ENCODE measurements at places on chromosomes 4 and X. TPM values are rescaled to one million over a fixed set of nuclear protein-coding genes. Genes with fewer than 3 reads are reported as not detected.

The SMIM10L2A gene
- polyA plus RNA-seq = 0.46 TPM

The RNF212 gene
- polyA plus RNA-seq = 4.4 TPM

The FAM47E gene
- 0.64 TPM for polyA plus RNA-seq

The ETDB gene
- not detected for polyA plus RNA-seq

The SSX4 gene
- not detected for polyA plus RNA-seq

The TMEM31 gene
- polyA plus RNA-seq = not detected

The SYTL4 gene
- not detected for polyA plus RNA-seq

The KDR gene
- not detected for polyA plus RNA-seq

The CENPVL3 gene
- not detected for polyA plus RNA-seq

The BEX5 gene
- 11.1 TPM for polyA plus RNA-seq

The JCHAIN gene
- 2.7 TPM for polyA plus RNA-seq

The RNF128 gene
- polyA plus RNA-seq = not detected

The RUFY3 gene
- 8.6 TPM for polyA plus RNA-seq

The FAM149A gene
- polyA plus RNA-seq = 0.18 TPM

The ABCG2 gene
- polyA plus RNA-seq = 0.24 TPM

The GPRIN3 gene
- 3.4 TPM for polyA plus RNA-seq

The TMPRSS11F gene
- not detected for polyA plus RNA-seq

The CXCL5 gene
- polyA plus RNA-seq = not detected

The GPR143 gene
- polyA plus RNA-seq = not detected

The PCSK1N gene
- 28.0 TPM for polyA plus RNA-seq

The NMU gene
- polyA plus RNA-seq = not detected

The CYSLTR1 gene
- polyA plus RNA-seq = 0.85 TPM

The GPM6B gene
- 0.46 TPM for polyA plus RNA-seq

The LIMCH1 gene
- not detected for polyA plus RNA-seq

The TASL gene
- 2.3 TPM for polyA plus RNA-seq

The STX18 gene
- polyA plus RNA-seq = 21.5 TPM

The IGSF1 gene
- polyA plus RNA-seq = not detected

The RPA4 gene
- 0.09 TPM for polyA plus RNA-seq

The PCDH18 gene
- not detected for polyA plus RNA-seq

The DUX4 gene
- not detected for polyA plus RNA-seq

The SPANXB1 gene
- polyA plus RNA-seq = not detected

The IL3RA gene
- polyA plus RNA-seq = 0.14 TPM

The TLR1 gene
- polyA plus RNA-seq = 7.4 TPM
